Tongue (tissue), 3 donors: ENCODE measurements at places on chromosomes 7 and 10.

GRCh38 chr7:80187727-80188126, 53.1 kb downstream of the GNAI1 start:
- no peak for DNase-seq

- DNase-seq = no peak
These were observed 144.2 kb upstream of the VSTM2A start for GRCh38 chr7:54397836-54398612.

- DNase-seq = no peak
These were observed 28.1 kb downstream of the FHIP2A start for GRCh38 chr10:114849674-114850073.

DNA sequence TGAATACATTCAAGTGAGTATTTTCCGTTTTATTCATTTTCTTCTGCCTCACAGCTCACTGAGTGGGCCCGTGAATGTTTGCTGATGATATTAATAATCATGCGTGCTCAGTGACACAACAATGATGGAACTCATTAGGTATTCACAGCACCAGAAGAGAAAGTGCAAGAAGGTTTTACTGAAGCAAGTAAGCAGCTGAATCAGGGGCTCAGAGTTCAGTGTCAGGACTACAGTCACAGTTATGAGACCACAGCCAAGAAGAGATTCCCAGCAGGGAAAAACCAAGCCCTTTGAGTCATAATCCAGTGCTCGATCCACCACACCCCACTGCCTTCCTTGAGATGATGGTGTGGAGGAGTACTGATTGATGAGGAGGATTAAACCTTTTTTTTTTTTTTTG, 247.4 kb downstream of the KIAA1217 start:
- DNase-seq = no peak

- DNase-seq = no peak
These were observed 145.4 kb downstream of the ARHGAP22 start for GRCh38 chr10:48459270-48460150.

DNA sequence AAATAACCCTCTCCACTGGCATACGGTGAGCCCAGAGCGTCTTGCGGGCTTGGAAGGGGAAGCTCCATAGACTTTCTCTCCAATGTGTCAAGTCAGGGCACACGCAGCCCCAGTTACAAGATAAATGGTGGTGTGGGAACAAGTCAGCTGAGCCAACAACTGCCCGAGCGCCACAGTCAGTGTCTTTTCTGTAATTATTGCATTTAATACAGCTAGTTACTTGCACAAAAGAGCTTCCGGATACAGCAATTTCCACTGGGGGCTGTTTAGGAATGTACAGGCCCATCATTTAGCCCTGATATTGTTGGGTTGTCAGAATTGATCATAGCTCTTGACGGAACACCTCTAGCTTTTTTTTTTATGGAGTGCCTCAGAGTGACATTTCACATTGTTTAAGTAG, 193.5 kb upstream of the SP8 start:
- no peak for DNase-seq

GRCh38 chr7:156998988-156999957, 11.2 kb downstream of the MNX1 start:
- no peak for DNase-seq

DNA sequence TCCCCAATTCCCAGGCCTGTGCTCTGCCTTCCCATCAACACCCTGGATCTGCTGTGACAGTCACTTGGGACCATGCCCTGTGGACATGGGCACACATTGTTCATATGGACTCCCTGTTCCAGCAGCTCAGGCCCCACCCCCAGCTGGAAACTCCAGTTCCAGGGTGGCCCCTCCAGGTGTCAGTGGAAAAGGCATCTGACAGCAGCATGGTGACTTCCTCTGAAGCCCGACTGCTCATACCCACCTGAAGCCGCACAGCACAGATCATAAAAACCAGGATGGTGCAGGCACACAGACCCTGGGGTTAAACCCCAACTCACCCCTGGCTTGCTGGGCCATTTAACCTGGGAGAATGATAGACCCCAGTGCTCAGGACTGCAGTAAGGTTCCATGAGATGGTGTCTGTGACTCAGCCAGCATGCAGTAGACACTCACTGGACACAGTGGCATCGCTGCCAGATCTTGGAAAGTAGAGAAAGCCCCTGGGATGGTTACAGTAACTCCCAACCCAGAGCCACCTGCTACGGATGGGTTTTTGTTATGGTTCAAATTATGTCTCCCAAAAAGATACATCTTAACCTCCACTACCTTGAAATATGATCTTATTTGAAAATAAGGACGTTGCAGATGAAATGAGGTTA, 72.6 kb upstream of the NANOS1 start:
- no peak for DNase-seq

DNA sequence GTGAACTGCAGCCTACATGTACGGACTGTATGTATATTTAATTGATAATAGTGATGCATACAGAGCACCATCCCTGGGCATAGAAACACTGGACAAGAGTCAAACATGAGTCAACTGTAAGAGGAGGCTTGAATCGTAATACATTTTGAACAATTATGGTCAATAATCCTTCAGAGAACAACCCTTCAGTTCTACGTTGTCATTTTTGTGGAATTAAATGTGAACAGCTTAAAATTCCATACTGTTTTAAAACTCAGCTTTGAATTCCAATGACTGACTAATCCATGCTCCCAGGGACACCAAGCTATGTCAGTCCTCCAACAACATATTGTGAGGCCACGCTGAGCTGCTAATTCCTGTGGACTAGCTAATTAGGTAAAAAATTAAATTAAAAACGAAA, 41.5 kb upstream of the KMT2E start:
- DNase-seq = no peak

- peak; percentile 31 for DNase-seq
These were observed 624 bp upstream of the ZNF783 start for GRCh38 chr7:149261316-149261828.

GRCh38 chr7:82331234-82331633, 112.3 kb downstream of the CACNA2D1 start:
- DNase-seq = no peak

DNA sequence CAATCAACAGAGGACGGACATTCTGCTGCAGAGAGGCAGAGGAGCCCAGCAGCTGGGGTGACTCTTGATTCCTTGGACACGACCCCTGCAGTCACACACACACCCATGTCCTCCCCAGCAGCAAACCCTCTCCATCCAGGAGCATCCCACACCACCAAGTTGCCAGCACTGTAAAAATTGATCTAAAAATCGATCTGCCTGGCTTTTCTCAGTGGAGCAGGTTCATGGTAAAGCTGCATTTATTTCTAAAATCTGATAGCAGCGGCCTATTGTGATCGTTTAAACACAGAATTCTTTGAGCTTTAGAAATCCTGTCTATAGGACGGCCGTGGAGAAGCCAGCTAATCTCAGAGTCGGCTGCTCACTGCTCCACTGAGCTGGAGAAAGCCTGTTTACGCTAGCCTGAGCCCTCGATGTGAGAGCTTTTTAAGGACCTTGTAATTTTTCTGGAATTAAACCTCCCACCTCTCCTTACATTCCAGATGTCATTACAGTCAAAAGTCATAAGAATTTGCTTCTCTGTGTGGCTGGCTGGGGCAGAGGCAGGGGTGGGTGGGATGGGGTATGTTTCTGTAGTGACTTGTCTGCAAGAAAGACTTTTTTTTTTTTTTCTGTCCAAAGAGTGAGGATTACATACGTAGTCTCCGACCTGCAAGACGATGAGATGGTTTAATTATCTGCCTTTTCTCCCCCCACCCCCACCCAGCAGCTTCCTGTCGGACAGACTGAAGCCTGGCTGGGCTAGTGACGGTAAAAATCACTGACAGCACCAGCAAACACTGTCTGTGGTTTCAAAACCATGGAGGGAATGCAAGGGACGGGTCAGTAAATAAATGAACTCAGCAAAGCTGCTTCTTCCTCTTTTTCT, 31.6 kb downstream of the TRIM8 start:
- DNase-seq = peak; percentile 55

DNA sequence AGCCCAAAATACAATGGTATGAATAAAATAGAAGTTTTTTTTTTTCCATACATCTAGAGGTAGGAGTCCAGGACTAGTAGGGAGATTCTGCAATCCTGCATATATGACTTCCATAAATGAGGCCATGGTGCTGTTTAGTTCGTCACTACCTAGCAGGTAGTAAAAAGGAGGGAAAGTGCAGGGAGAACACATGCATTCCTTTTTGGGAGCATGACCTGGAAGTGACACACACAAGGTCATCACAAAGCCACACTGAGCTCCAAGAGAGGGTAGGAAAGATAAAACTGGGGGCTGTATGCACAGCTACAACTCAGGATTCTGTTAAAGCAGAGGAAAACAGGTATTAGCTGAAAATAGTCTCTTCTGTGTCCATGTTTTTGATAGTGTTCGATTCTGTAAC, 2.2 kb downstream of the CROT start:
- no peak for DNase-seq

DNA sequence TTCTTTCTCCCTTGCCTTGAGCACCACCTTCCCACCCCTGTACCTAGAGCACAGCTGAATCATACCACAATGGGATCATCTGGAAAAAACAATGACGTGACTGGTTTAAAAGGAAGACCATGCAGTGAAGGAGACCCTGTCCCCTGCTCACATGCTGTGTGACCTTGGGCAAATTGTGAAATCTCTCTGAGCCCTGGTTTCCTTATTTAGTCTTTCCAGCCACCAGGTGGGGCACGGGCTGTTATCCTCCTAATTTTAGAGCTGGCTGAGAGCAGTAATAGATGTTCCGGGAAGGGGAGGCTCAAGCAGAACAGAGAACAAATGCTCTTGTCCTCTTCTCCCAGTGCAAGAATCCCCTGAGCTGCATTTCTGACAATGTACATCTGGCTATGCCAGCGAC, 198.3 kb downstream of the RPS24 start:
- DNase-seq = peak; percentile 62

DNA sequence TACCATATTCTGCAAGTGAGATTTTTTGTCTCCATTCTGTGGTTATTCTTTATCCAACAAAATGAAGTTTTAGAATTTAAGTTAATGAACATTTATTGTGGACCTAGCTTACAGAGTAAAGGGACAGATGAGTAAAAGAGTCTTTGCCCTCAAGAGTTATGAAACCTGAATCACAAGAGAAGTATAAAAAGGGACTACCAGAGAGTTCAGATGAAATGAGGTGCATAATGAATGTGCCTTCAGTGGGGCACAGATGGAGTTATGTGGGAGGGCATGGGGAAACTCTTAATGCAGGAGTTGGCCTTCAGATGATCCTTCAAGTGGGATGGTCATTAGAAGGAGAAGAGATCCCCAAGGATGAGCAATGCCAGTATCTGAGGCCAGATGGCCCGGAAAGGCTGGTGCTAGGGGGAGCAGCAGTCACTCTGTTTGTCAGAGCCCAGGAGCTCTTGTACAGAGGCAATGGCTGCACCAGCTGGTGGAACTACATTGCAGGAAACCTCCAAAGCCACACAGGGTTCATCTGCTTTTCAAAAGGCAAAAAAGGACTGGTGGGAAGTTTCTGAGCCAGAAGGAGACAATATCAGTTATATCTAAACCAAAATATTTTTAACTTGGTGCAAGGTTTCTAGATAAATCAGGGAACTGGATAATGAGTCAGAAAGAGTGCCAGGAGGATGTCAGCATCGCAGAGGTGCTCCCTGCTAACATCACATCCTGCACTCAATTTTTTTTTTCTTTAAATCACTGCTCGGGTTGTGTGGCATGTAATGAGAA, 162.0 kb downstream of the KLF6 start:
- no peak for DNase-seq

DNA sequence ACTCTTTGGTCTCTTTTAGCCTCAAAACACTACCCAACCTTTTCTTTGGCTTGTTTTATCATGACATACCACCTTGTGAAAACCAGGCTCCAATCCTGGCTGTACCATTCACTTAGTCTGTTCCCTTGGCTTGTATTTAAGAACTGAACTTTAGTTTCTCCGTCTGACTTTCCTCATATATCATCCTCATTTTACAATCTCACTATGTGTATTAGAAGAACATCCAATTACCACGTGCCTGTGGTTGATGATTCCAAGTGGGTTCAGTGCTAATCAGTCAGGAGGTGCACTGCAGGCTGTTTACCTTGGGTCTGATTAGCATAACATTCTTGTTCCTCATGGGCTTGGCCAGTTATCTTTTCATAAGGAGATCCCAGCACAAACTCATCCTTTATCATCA, 144.8 kb upstream of the KLF14 start:
- DNase-seq = no peak

DNA sequence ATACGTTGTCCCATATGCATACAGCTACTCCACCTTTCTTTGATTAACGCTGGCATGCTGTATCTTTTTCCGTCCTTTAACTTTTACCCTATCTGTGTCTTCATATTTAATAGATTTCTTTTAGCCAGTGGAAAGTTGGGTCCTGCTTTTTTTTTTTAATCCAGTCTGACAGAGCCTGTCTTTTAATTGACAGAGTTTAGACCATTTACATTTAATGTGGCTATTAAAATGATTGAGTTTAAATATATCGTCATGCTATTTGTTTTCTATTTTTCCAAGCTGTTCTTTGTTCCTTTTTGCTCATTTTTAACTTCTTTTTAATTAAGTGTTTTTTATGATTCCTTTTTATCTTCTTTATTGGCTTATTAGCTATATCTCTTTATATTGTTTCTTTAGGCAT, 217.6 kb upstream of the NEBL start:
- no peak for DNase-seq

DNA sequence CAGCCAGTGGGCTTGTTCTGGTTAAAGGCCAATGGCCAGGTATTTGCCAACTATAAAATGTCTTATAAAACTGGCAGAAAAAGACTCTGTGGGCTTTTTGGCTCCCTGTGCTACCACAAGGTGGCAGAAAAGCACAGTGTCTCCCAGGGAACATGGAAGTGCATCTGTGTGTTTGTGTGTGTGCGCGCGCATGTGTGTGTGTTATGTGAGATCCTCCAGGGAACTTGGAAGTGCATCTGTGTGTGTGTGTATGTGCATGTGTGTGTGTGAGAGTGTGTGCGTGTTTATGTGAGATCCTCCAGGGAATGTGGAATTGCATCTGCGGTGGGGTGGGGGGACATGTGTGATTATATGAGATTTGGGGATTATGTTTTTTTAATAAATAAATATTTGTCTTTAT, 30.2 kb upstream of the ABI1 start:
- DNase-seq = peak; percentile 77

GRCh38 chr10:127612-128432, 7.4 kb upstream of the ZMYND11 start:
- DNase-seq = no peak

DNA sequence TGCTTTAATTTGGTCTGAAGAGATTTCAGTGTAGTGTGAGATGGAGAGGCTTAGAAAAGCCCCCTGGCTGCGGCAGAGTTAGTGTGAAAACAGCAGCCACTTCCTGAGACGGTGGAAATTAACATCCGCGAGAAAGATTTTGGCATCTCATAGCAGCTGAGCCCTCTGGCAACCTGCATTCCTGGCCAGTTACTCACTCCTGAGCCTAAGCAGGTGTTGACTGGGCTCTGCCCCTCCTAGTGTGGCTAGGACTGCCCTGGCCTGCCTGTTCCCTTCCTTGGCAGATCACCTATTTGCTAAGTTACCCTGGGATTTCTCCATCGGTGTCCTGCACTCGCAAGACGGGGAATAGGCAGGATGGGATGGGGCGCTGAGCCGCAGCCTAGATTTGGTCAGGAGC, 57.6 kb upstream of the LMTK2 start:
- no peak for DNase-seq

DNA sequence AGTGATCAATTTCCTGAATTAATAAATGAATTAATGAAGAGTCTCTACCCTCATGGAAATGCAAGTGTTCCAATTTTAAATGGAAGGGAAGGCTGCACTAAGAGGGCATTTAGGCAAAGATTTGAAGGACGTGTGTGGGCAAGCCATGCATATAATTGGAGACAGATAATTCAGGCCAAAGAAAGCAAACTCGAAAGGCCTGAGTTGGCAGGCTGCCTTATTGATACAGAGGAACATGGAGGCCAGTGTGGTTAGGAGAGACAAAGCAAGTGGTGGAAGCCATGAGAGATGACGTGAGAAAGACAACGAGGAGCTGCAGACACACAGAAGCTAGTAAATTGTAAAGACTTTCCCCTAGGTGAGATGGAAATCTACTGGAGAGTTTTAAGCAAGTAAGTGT, 15.4 kb upstream of the PCLO start:
- no peak for DNase-seq
